ENCODE measurements at places on chromosomes 5 and 9.

DNA sequence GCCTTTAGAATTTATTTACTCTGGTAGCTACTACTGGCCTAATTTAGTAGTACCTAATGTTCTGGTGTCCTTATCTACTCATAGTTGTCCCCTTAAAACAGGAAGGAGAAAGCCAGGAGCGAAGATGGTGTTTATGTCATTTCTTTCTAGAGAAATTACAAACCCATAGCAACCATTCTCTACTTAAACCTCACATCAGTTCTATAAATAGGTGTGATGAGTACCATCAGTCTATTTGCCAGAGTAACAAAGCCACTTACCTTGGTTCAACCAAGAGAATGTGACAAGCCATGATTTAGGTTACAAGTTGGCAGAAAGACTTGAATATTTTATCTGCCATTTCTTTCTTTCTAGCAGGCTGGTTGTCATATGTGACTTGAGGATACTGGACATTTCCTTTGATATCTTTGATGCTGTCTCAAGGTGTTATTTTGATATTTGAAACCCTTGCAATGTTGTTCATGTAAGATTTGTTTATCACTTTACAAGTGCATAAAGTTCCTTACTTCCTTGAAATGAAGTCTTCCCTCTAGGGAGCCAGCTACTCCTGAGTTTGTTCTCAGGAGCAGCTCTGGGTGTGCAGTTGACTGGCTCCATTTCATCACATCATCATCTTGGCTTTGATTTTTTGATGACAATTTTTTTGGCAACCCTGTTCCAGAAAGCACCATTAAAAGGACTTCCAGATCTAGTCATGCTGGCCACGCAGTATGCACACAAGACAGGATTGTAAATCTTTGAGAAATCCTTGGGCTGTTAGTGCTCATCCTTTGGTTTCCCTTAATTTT lies 286.8 kb downstream of the ARHGAP26 start:
- peak; percentile 42 for DNase-seq

- DNase-seq = no peak
These were observed 97.0 kb upstream of the COL5A1 start for GRCh38 chr9:134544388-134545214.

DNA sequence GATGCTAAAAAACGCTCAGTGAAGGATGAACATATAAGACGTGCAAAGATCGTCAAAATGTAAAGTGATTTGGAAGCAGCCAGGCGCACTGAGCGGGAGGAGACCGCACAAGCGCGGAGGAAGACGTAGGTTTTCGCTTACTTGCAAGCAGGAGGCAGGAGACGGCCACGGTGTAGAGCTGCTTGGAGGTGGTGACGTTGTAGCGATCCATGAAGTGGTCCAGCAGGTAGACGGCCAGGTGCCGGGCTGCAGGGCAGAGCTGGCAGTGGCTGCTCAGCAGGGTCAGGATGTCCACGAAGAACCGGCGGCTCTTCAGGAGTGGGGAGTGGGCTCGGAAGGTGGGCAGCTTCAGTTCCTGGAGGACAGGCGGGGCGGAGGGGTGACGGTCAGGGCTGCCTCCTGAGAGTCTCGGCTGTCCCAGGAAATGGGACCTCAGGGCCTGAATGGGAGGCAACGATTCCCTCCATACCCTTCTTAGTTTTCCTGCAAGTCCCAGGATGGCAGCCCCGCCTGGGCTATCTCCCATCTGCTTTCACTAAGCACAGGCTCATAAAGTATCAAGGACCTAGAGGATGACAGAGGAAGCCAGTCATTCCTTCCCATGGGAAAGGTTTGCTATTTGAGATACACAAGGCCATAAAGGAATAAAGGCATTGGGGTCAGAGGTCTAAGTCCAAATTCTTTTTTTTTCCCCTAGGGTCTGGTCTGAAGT lies 31.8 kb downstream of the CCNJL start:
- DNase-seq = no peak

DNA sequence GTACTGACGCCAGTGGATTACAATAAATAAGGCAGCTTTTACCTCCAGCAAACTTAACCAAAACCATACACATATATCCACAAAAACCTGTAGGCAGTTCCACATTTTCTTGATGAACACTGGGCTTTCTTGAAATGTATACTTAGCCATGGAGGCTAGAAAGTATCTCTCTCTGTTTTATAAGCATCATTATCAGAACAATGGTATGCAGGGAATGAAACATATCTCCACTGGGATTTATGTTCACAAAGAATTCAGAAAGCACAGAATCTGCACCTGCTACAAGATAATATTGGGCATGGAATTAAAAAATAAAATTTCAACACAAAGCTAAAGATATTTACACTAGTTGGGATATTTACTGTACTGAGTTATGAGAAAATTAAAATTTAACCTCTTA lies 126.1 kb upstream of the RASA1 start:
- no peak for DNase-seq

- no peak for DNase-seq
These were observed 306.8 kb downstream of the SPOCK1 start for GRCh38 chr5:137192293-137192743.

- peak; percentile 32 for DNase-seq
These were observed 17.2 kb upstream of the SUSD3 start for GRCh38 chr9:93041108-93041802.

GRCh38 chr5:43281840-43282658 lies 31.2 kb downstream of the HMGCS1 start:
- DNase-seq = no peak

Measured in OCI-M1 (cell line).